Breast epithelium (tissue), 4 donors: ENCODE measurements at places on chromosomes 7 and 10.

- H3K27me3 ChIP-seq: no peaks in the 10 kb centered on the region
- DNase-seq: no peak
- H3K36me3 ChIP-seq: no peaks in the 10 kb centered on the region
- H3K27ac ChIP-seq: peak overlapping the region; percentile 33
These were observed 39.7 kb upstream of the HPS1 start for GRCh38 chr10:98486421-98486820.

DNA sequence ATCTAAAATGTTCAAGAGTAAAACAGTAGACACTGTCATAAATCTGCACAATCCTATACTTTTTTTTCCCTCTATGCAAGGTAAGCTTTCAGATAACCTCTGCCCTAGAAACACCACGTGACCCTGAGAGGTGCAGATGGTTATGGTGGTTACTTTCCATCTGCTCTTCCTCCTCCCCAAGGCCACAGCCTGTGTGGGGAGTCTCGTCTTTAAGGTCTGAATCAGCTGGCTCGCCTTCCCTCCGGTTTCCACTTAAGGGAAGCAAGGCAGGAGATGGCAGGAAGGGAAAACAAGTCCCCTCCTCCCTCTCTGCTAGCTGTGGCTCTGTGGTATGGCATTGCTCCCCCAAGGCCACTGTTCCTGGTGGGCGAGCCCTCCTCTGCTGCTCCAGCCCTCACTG, 181.8 kb downstream of the GLI3 start:
- H3K27me3 ChIP-seq: no peaks in the 10 kb centered on the region
- H3K4me3 ChIP-seq: no peak overlapping the region
- no peak for DNase-seq
- no peaks in the 10 kb centered on the region for H3K4me1 ChIP-seq

DNA sequence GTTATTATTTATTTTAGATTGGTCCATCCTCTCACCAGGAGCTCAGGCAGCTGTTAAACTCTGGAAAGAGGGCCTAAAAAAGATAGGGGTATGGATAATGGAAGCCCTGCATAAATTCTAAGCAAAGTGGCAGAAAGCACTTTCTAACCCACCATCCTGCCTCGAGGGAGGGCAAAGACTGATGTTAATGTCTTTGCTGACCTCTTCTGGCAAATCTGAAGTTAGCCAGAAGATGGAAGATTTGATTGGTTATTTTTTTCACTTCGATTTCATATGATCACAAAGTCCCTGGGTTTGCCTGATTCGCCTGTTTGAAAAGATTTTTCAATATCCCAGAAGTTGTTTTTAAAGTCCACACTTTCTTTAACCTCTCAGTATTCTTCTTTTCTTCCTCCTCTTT, 24.8 kb downstream of the OR9A2 start:
- no peaks in the 10 kb centered on the region for H3K27me3 ChIP-seq
- H3K4me1 ChIP-seq: no peaks in the 10 kb centered on the region
- no peak overlapping the region for H3K4me3 ChIP-seq
- no peak for DNase-seq
- H3K27ac ChIP-seq: no peak overlapping the region

DNA sequence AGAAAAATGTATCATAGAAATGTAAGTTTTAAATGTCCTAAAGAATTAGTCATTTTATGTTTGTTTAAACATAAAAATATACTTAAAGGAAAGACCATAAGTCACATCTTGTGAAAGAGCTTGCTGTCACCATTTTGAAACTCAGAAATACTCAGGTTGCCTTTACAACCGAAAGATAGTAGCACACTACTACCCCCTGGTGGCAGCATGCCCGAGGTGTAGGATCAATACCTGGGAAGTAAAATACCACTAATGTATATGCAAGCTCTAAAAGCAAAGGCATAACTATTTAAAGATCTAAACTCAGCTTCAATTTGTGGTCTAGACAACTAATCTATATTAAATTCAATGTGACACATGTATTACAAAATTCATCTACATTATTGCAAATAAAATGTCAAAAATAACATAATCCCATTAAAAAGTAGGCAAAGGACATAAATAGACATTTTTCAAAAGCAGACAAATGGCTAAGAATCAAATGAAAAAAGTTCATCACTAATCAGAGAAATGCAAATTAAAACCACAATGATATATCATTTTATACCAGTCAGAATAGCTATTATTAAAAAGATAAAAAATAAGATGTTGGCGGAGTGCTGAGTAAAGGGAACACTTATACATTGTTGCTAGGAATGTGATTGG, 47.7 kb upstream of the FGL2 start:
- H3K27ac ChIP-seq: no peak overlapping the region
- peak; percentile 27 for DNase-seq
- no peaks in the 10 kb centered on the region for H3K36me3 ChIP-seq
- H3K4me3 ChIP-seq: no peak overlapping the region

DNA sequence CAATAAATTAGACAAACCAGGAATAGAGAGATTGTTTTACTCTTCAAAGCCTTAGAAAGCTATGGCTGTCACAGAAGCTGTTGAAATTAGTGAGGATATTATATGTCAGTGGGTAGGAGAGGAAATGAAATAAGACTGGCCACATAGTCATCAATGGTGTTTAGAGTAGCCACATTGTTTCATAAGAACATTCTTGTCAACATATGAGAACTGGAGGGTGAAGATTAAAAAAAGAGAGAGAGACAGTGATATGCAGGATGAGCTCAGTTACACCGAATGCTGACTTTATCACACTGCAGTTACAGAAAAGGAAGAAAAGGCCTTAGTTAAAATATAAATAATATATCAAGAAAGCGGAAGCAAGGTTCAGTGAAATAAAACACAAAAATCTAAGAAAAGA, 412.0 kb downstream of the CNTNAP2 start:
- no peaks in the 10 kb centered on the region for H3K27me3 ChIP-seq
- H3K27ac ChIP-seq: no peak overlapping the region
- no peak for DNase-seq
- no peaks in the 10 kb centered on the region for H3K4me1 ChIP-seq
- no peaks in the 10 kb centered on the region for H3K36me3 ChIP-seq

DNA sequence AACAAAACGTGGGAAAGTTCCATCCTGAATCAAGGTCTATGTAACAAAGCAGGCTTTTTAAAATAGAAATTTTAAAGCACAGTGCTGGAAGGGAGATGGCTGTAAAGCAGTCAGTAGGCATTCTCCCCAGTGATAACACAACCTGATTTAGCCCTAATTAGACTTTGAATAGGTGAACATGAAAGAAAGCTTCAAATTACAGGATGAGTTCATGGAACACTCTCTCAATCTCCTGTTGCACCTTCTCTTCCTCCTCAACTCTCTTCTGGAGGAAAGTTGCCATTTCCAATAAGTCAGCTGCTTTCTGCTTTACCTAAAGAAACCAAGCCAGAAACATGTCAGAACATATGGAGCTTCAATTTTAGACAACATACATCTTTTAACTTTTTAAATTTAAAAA, 20.1 kb downstream of the SFR1 start:
- no peak overlapping the region for H3K27ac ChIP-seq
- no peaks in the 10 kb centered on the region for H3K4me1 ChIP-seq
- H3K4me3 ChIP-seq: no peak overlapping the region
- no peak for DNase-seq

GRCh38 chr10:112721080-112721698, 228.9 kb upstream of the TCF7L2 start:
- no peaks in the 10 kb centered on the region for H3K27me3 ChIP-seq
- H3K27ac ChIP-seq: no peak overlapping the region
- H3K4me3 ChIP-seq: no peak overlapping the region
- no peaks in the 10 kb centered on the region for H3K4me1 ChIP-seq

- no peaks in the 10 kb centered on the region for H3K4me1 ChIP-seq
- no peaks in the 10 kb centered on the region for H3K27me3 ChIP-seq
- H3K4me3 ChIP-seq: no peak overlapping the region
- H3K27ac ChIP-seq: no peak overlapping the region
- no peaks in the 10 kb centered on the region for H3K36me3 ChIP-seq
These were observed 160.9 kb upstream of the BMPER start for GRCh38 chr7:33744293-33745075.

DNA sequence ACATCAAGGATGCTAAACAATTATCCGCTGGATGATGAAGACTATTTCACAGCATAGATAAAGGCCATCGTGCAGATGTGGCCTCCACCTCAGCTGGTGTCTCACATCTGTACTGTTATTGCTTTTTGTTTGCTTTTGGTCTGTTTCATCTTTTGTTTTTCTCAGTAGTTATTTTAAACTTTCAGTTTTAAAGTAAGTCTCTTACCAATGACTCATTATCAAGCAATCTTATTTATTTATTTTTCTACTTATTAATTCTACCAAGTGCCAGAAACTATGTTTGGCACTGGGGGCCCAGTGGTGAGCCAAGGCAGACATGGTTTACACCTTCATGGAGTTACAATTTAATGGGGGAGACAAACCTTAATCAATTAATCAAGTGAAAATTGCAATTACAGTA, 250.9 kb upstream of the TMEM72 start:
- no peaks in the 10 kb centered on the region for H3K4me1 ChIP-seq
- H3K4me3 ChIP-seq: no peak overlapping the region
- no peak overlapping the region for H3K27ac ChIP-seq
- DNase-seq: no peak

GRCh38 chr10:124763267-124763666, 19.1 kb upstream of the FAM53B start:
- H3K4me1 ChIP-seq: no peaks in the 10 kb centered on the region
- no peaks in the 10 kb centered on the region for H3K36me3 ChIP-seq
- no peak for DNase-seq

- H3K27me3 ChIP-seq: no peaks in the 10 kb centered on the region
- no peaks in the 10 kb centered on the region for H3K36me3 ChIP-seq
- H3K27ac ChIP-seq: no peak overlapping the region
These were observed 246.4 kb downstream of the EMX2 start for GRCh38 chr10:117788911-117789310.

DNA sequence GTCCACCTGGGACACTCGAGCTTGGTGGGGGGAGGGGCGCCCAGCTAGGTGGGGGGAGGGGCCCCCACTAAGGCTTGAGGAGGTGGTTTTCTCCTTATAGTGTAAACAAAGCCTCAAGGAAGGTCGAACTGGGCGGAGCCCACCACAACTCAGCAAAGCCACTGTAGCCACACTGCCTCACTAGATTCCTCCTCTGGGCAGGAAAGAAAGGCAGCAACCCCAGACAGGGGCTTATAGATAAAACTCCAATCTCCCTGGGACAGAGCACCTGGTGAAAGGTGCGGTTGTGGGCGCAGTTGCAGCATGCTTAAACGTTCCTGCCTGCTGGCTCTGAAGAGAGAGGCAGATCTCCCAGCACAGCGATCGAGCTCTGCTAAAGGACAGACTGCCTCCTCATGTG, 133.1 kb downstream of the SNX13 start:
- H3K36me3 ChIP-seq: peaks cover 8% of the 10 kb centered on the region
- no peak for DNase-seq
- no peak overlapping the region for H3K4me3 ChIP-seq
- H3K27ac ChIP-seq: no peak overlapping the region

DNA sequence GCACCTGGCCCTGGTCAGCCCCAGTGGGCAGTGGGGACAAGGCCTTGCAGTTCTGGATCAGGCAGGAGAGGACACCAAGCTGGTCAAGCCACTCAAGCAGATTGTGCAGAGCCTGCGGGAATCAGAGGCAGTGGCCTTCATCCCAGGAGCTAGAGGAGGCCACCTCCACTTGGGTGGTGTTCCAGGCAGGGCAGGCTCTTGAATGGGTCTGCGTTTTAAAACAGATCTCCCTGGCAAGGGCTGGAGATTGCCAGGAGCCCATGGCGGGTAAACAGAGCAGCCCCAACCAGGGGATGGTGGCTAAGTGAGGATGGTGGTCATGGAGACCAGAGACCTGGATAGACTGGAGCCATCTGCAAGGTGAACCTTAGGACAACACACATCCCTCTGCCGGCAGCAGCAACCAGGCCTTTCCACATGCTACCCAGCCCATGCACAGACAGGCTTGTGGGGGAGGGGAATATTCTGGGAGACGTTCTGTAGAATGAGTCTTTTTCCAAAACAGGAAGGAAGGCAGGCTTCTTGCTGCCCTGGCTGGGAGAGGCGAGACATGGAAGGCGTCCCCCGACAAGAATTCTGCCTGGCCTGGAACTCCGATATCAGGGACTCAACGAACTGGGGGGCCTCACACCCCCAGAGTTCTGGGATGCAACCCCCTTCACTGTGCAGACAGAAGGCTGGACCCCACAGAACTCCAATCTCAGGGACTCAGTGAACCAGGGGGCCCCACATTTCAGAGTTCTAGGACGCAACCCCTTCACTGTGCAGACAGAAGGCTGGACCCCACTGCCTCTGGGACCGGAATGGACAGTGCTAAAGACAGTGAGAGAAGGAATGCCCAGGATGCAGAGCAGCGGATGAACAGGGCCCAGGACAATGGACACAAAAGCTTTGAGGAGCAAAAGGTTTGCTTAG, 264.8 kb downstream of the PTPRN2 start:
- H3K4me1 ChIP-seq: no peaks in the 10 kb centered on the region
- DNase-seq: no peak
- H3K4me3 ChIP-seq: no peak overlapping the region
- no peaks in the 10 kb centered on the region for H3K27me3 ChIP-seq
- no peak overlapping the region for H3K27ac ChIP-seq
- no peaks in the 10 kb centered on the region for H3K36me3 ChIP-seq

GRCh38 chr10:103280506-103280905, 3.6 kb downstream of the INA start:
- no peaks in the 10 kb centered on the region for H3K36me3 ChIP-seq
- H3K4me1 ChIP-seq: peaks cover 8% of the 10 kb centered on the region
- no peak overlapping the region for H3K27ac ChIP-seq
- H3K27me3 ChIP-seq: peaks cover 5% of the 10 kb centered on the region
- no peak for DNase-seq

DNA sequence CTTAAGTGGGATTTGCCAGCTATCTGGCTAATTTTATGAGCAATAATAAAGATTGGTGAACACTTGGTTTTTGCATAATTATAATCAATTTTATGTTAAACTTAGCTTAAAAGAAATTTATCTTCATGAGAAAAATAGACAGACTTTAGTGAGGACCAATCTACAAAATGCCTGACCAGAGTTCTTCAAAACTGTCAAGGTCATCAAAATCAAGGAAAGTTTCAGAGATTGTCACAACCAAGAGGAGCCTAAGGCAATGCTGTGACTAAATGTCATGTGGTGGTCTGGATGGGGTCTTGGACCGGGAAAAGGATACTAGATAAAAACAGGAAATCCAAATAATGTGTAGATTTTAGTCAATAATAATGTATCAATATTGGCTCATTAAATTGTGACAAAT, 17.7 kb upstream of the FAM170B start:
- no peak overlapping the region for H3K27ac ChIP-seq
- no peak overlapping the region for H3K4me3 ChIP-seq
- no peaks in the 10 kb centered on the region for H3K36me3 ChIP-seq
- no peaks in the 10 kb centered on the region for H3K4me1 ChIP-seq
- H3K27me3 ChIP-seq: no peaks in the 10 kb centered on the region

DNA sequence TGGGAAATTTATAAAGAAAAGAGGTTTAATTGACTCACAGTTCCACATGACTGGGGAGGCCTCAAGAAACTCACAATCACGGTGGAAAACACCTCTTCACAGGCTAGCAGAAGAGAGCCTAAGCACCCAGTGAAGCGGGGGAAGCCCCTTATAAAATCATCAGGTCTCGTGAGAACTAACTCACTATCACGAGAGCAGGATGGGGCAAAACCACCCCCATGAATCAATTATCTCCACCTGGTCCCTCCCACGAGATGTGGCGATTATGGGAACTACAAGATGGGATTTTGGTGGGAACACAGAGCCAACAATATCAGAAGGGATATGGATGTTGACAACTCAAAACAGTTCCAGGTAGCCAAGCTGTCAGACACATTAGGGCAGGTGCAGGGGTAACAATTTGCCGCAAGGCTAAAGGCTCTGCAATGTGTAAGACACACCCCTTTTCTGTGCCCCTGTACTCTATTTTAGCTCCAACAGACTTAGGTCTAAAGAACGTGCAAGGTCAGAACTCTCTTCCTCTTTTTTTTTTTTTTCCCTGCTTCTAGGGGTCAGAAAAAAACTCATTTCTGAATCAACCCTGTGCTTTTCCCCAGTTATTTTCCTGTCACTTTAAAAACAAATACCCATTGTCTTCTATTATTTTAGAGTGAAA, 30.7 kb upstream of the RBM20 start:
- no peaks in the 10 kb centered on the region for H3K4me1 ChIP-seq
- H3K36me3 ChIP-seq: no peaks in the 10 kb centered on the region
- DNase-seq: no peak
- H3K27ac ChIP-seq: no peak overlapping the region
